ENCODE measurements at places on chromosomes 2 and 18.
A peak's percentile ranks its signal among the peaks of the same experiment; 100 is the strongest.

DNA sequence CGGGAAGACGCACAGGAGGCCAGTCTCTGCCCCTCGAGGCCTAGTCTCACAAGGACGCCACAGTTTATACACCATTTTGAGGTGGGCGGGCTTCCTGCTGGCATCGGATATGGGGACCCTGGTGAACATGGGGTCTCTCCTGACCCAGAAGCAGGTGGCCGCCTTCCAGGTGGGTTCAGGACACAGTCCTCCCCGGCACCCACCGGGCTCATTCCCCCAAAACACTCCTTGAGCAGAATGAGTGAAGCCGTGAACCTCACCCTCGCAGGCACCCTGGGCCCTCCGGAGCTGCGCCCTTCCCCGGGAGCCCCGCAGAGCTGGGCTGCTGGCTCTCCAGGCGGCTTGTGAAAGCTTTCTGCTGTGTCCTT, 6.5 kb downstream of the NFATC1 start:
- no peak for DNase-seq

- no peak for DNase-seq
Observed at GRCh38 chr18:62165583-62165982, 21.3 kb downstream of the PIGN start.

DNA sequence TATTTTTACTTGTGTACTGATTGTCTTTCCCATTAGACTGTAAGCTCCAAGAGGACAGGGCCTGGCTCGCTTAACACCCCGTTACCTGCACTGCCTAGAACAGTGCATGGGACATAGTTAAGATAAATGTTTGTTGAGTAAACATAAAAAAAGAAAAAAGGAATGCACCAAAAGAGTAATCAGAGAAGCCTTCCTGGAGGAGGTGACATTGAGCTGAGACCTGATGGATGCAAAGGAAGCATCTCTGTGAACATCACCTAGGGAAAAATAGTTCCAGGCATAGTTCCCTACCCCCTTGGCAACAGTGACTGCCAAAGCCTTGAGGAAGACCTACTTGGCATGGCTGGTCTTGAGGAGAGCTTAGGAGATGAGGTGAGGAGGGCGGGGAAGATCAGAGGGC, 924 bp upstream of the TFCP2L1 start:
- DNase-seq, result no peak

- DNase-seq, result peak; percentile 43
Observed at GRCh38 chr2:68828887-68829708, 42.1 kb downstream of the BMP10 start.

GRCh38 chr2:113812204-113812603, 55.8 kb upstream of the SLC35F5 start:
- no peak for DNase-seq

DNA sequence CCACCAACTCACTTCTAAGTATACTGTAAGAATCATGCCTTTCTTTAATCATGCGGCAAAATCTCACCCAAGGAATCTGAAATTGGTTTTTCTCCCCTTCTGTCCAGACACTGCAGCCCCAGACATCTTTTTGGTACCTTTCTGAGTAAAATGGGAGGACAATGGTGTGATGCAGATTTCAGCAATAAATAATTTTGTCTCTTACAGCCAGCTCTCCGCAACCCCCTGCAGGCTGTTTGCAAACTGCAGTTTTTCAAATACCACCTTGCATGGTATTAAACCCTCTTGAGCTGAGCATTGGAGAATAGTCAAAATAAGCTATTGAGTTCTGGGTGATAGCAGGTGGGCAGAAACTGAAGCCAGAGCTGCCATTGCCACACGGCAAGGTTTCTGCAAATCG, 32.2 kb downstream of the GPR39 start:
- no peak for DNase-seq

GRCh38 chr18:46407486-46408166, 249.4 kb downstream of the LOXHD1 start:
- no peak for DNase-seq

GRCh38 chr2:109474319-109474825, 139.4 kb downstream of the SEPTIN10 start:
- DNase-seq, result no peak

- DNase-seq, result no peak
Observed at GRCh38 chr2:175792881-175793280, 209.2 kb downstream of the LNPK start.

GRCh38 chr2:112174383-112174782, 36.2 kb downstream of the FBLN7 start:
- no peak for DNase-seq

DNA sequence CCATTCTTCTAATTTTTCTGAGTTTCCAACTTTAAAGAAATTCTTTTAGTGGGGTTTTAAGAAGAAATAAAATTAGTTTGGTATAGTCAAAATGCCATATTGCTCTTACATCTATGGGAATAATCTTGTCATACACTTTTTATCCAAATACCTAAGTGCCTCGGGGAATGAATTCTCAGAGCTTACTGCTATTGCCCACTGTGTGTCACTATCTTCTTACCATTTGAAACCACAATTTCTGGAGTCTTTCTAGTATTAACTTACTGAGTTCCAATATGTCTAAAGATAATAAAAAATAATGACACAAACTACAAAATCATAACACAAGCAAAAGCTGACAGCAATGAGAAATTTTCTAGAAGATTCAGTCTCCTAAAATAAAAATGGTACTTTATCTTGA, 23.7 kb upstream of the DNAH6 start:
- DNase-seq, result no peak

GRCh38 chr2:115733190-115733775, 1290.8 kb downstream of the DPP10 start:
- no peak for DNase-seq

DNA sequence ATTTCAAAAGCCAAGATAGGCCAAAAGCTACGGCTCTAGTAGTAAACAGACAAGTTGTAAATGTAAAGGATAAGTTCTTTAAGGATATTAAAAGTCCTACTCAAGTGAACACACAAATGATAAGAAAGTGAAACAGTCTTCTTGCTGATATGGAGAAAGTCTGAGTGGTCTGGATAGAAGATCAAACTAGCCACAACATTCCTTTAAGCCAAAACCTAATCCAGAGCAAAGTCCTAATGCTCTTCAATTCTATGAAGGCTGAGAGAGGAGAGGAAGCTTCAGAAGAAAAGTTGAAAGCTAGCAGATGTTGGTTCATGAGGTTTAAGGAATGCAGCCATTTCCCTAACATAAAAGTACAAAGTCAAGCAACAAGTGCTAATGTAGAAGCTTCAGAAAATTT, 111.7 kb upstream of the ZEB2 start:
- no peak for DNase-seq

Measured in stimulated activated CD8-positive, alpha-beta memory T cell treated with anti-CD3 and anti-CD28 coated beads, Interleukin-7, amount 100 ng/mL, for 4 hours (primary cell).